ENCODE measurements at places on chromosomes 11 and 22.

GRCh38 chr11:10302359-10302743 is 2.5 kb upstream of the ADM start:
- DNase-seq: no peak

GRCh38 chr11:75894036-75894585 is 79.1 kb downstream of the UVRAG start:
- DNase-seq: no peak

DNA sequence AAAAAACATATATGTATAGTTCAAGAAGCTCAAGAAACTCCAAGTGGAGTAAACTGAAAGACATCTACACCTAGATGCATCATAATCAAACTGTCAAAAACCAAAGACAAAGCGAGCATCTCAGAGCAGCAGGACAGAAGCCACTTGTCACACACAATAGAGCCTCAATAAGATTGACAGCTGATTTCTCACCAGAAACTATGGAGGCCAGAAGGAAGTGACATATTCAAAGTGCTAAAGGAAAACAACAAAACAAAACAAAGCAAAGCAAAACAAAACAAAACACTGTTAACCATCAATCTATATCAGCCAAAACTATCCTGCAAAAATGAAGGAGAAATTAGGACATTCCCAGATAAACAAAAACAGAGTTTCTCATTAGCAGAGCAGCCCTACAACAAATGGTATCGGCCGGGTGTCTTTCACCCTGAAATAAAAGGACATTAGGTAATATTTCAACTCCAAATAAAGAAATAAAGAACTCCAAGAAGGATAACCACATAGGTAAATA is 65.8 kb upstream of the SEPTIN5 start:
- no peak for DNase-seq

DNA sequence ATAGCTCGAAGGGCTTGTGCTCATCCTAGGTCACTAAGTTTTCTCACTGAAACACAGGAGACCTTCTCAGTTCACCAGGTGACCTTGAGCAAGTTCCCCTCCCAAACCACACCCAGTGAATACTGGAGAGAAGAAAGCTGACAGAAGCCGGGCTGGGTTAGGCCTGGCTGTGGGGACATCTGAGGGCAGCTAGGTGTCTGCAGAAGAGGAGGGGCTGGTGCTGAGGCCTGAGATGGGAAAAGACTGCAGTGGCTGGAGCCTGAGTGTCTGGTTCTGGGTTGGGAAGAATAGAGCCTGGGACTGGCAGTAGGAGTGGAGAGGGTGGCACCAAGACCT is 602 bp upstream of the INPP5J start:
- no peak for DNase-seq

DNA sequence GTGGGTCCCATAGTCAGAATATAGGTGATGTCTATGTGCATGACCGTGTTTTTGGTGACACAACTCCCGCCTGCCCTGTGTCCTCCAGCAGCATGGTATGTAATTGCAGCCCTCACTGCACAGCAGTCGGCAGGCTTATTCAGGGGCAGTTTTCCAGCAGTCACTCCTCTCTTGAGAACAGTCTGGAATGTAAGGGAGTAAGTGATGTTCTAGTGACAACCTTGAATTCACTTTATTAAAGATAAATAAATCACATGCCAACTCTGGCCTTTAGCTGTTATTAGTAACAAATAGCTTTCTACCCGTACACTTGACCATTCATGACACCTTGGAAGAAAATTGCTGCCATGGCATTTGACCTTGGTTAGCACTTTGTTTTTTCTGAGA is 27.9 kb downstream of the ZNRF3 start:
- no peak for DNase-seq

DNA sequence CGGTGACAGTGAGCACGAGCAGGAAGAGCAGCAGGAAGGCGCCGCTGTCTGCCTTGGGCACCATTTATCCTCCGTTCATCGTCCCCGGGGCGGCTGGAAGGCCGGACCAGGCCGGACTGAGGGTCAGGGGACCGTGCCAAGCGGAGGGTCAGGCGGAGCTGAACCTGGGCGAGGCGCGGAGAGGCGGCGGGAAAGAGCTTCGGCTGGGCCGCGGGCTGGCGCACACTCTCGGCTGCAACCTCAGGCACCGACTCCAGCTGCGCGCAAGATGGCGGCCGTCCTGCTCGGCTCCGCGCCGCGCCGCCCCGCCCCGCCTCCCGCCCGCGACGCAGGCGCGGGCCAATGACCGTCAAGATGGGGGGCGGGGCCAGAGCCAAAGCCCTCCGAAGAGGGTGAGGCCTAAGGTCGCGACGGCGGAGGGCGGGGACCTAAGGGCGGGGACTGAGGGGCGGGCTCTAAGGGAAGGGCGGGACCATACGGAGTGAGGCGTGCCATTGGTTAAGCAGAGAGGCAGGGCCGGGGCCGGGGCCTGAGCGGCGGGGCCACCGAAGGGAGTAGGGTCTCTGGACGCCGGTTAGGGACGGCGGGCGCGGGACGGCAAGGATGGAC is at the start of gene DGCR2:
Gene DGCR2, minus strand, starts transcription at position 270 of the 609 bp plus-strand sequence. Its CDS starts 206 bp downstream, at position 64.
- peak; percentile 98 for DNase-seq

DNA sequence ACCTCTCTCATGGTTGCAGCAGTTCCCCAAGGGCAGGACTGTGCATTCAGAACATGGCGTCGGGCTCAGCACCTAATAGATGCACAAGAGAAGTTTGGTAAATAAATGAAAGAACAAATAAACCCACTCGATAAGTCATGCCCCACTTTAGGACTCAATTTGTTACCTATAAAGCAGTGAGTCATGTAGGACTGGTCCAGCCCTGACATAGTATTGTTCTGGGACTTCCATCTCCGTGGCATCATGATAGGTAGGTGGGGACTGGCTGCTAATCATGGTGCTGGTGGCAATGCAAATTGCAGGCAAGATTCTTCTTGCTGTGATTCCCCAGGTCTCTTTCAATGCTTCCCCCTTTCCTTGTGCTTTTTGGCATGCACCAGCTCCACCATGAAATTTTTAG is 118.2 kb upstream of the CSNK2A3 start:
- DNase-seq: no peak

- no peak for DNase-seq
These were observed 9.5 kb upstream of the ST3GAL4 start for GRCh38 chr11:126345759-126346585.

GRCh38 chr11:102252339-102252891 is 64.9 kb upstream of the BIRC3 start:
- no peak for DNase-seq

GRCh38 chr22:40665312-40665711 is 14.0 kb upstream of the MCHR1 start:
- DNase-seq: no peak

DNA sequence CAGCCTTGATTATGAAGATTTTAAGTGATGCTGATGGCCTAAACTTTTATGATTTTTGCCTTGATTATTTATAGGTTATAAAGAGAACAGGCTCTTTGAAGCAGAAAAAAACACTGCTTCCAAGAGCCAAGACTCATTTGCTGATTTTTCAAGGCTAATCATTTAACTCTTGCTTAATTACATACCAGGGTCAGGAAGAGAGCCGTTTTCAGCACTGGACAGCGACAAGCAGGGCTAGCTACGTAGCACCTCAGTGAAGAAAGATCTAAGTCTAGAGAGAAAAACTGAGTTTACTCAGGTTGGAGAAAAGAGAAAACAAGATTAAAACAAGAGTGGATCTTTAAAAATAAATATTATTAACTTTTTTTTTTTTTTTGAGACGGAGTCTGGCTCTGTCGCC is 615.4 kb upstream of the B3GAT1 start:
- no peak for DNase-seq

DNA sequence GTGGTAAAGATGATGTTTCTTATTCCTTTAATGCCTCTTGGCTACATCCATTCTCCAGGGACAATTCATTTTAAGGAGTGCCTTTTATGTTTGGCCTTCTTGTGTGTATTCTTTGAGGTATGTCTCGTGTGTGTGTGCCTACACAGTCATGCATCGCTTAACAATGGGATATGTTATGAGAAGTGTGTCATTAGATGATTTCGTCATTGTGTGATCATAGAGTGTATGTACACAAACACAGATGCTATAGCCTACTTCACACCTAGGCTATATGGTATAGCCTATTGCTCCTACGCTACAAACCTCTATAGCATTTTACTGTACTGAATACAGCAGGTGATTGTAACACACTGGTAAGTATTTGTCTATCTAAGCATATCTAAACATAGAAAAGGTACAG is 23.0 kb downstream of the ZNF202 start:
- DNase-seq: no peak

DNA sequence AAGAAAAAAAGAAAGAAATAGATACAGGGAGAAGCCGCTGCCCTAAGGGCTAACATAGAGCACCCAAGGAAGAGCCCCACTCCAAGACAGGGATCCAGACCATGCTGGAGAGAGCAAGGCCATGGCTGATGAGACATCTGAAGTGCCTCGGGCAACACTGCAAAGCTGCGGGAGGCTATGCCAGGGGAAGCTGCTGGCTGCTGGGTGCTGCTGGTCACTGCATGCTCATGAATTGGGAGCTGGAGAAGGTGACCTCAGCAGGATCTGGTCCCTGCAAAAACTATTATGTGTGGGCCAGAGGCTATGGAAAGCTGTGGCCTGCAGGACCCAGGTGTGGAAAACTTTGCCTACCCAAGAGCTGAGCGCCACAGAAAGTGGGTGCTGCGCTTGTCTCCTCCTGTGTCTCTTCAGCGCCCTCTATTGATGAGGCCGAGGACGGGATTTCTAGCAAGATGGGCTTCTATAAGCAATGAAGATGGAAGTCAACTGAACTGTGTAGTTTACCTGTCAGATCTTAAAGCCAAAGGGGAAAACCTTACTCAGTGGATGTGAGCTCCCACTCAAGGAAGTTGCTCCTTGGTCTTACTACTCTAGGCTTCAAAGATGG is 17.3 kb upstream of the SLC29A2 start:
- peak; percentile 59 for DNase-seq

GRCh38 chr22:31630331-31631329 is 31.4 kb downstream of the PISD start:
- DNase-seq: peak; percentile 60

DNA sequence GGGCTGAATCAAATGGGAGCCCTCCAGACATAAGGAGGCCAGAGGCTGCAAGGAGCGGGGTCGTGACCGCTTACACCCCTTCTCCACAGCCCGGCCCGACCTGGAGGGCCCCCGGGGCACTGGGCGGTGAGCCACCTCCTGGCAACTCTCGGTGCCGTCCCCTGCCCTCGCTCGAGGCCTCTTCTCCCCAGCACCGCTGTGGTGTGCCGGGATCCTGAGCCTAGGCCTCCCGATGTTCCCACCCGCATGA is 432 bp upstream of the GP1BB start:
- DNase-seq: no peak

GRCh38 chr22:42443240-42444076 is 11.3 kb upstream of the NFAM1 start:
- DNase-seq: no peak

DNA sequence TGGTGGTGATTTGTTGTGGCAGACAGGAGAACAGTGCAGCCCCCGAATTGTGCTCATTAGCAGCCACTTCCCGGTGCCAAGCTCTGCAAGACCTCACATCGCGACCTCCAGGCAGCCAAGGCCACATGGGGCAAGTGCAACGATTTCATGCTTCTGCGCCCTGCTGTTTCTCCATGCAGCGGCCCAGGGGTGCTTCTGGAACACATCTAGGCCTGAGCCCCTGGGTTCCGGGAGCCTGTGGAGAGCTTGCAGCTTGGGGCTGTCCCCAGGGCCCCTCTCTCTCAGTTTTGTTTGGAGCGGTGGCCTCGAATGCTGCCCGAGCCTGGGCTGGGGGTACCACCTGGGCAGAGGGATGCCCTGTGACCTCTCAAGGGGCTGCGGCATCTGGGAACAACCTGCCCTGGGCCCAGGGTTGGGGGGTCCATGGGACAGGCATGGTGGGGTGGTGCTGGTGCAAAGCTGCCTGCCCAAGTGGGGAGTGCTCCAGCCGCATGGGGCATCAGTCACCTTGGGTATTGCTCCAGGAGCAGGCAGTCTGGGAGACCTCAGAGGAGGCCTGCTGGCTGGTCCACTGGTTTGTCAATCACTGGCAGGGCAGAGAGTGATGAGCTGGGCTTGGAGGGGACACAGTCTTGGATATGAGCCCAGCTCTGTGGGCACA is 51.9 kb downstream of the TPCN2 start:
- DNase-seq: no peak

GRCh38 chr11:76318744-76319384 is 62.1 kb downstream of the THAP12 start:
- DNase-seq: peak; percentile 71

- no peak for DNase-seq
These were observed 2.4 kb downstream of the RASGRP2 start for GRCh38 chr11:64741375-64742086.

GRCh38 chr22:31561238-31561887 is 65.0 kb downstream of the SFI1 start:
- peak; percentile 82 for DNase-seq

- DNase-seq: no peak
These were observed 49.1 kb upstream of the MUC15 start for GRCh38 chr11:26621132-26621531.

- DNase-seq: no peak
These were observed 119.1 kb upstream of the MTNR1B start for GRCh38 chr11:92850296-92850826.

GRCh38 chr11:24163146-24163545 is 333.7 kb upstream of the LUZP2 start:
- DNase-seq: no peak

DNA sequence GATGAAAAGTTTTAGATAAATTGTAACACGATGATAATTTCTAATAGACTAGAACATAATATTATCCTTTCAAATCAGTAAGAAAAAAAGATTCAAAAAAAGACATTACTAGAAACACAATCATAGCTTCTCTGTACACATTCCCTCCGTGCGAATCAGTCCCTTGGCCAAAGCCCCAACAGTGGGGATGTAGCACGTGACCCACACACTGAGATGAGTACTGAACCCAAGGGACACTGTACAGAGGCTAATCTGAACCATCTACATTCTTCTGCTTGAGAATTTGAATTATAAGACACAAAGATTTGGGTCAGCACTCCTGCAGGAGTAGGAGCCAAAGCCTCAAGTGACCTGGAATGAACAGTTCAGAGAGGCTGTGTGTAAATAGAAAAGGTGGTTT is 353.7 kb downstream of the INSC start:
- DNase-seq: no peak

- no peak for DNase-seq
These were observed 10.4 kb downstream of the LARGE1 start for GRCh38 chr22:33909911-33910310.

DNA sequence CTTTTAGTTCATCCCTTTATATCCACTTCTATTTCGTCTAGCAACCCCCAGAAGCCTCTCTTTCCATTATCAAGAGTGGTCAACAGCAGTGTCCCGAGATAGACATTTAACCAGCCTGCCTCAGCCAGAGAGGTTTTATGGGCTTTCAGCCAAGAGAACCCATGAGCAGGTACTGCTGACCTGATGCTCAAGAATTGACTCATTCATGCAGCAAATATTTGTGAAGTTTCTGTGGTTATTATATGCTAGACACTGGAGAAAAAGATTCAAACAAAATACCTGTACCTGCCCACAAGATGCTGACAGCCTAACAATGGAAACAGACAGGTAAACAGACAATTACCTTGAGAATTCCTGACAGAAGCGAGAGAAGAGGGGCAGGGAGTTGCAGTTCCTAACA is 9.7 kb upstream of the LRRC55 start:
- no peak for DNase-seq

DNA sequence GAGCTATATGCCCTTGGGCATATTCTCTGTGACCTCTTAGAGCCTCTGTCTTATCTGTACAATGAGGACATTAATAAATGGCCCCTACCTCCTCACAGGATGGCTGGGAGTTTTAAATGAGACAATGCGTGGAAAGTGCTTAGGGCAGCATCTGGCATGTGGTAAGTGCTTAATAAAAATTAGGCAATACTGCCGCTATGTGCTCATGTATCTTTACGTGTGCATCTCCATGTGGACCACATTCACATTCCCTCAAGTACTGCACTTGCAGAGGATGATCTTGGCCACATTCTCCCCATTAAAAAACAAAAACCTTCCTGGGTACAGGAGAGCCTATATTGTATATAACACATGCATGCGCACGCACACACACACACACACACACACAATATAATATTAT is 19.1 kb upstream of the BSX start:
- no peak for DNase-seq
